Large intestine (tissue), 12 donors: ENCODE measurements at places on chromosomes 1 and 21. TPM values are rescaled to one million over a fixed set of nuclear protein-coding genes. Genes with fewer than 3 reads are reported as not detected.

DNA sequence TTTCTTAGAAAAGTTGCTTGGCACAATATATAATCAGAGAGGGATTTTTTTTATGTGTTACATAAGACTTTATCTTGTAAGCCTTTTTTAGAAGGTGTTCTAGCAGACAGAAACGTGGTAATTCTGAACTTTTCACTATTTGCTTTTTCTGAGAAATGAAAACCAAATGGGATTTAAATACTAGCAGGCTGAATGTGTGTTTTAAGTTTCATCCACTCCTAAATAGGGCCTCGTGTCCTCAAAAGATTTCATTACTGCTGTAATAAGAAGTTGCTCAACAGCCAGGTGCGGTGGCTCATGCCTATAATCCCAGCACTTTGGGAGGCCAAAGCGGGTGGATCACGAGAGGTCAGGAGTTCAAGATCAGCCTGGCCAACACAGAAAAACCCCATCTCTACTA, 44.7 kb upstream of the FMO2 start:
- DNase-seq, result no peak

GRCh38 chr1:88763649-88764406, 79.8 kb downstream of the PKN2 start:
- DNase-seq, result no peak

GRCh38 chr1:207844371-207844770, 66.6 kb downstream of the CD34 start:
- no peak for DNase-seq

- DNase-seq, result peak; percentile 46
These were observed 28.1 kb downstream of the SHISA4 start for GRCh38 chr1:201916649-201917249.

DNA sequence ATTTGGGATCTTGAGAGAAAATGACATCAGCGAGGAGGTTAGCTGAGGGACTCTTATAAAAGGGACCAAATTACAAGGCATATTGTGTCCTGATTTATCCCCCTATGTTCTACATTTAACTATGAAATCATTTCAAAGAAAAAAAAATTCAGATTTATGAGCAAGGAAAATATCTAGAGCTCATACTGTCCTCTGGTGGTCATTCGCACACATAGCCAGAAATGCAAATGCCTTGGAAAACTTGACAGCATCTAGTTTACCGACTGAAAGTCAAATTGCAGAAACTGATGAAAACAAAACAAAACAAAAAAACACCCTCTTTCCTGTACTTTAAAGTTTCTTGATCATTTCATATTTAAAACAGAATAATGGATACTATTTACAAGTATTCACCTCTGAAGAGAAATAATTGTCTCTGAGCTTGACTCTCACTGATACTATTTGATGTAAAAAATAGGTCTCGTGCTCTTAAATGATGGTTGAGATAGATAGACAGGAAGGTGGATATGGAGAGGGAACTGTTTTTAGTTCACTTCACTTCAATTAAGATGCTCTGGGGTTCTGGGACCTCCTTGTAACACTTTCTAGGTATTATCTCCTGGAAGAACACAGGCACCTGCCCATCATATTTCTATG, 253.8 kb downstream of the PCP4 start:
- no peak for DNase-seq

GRCh38 chr1:28091043-28091781, 2.8 kb upstream of the EYA3 start:
- DNase-seq, result peak; percentile 64

DNA sequence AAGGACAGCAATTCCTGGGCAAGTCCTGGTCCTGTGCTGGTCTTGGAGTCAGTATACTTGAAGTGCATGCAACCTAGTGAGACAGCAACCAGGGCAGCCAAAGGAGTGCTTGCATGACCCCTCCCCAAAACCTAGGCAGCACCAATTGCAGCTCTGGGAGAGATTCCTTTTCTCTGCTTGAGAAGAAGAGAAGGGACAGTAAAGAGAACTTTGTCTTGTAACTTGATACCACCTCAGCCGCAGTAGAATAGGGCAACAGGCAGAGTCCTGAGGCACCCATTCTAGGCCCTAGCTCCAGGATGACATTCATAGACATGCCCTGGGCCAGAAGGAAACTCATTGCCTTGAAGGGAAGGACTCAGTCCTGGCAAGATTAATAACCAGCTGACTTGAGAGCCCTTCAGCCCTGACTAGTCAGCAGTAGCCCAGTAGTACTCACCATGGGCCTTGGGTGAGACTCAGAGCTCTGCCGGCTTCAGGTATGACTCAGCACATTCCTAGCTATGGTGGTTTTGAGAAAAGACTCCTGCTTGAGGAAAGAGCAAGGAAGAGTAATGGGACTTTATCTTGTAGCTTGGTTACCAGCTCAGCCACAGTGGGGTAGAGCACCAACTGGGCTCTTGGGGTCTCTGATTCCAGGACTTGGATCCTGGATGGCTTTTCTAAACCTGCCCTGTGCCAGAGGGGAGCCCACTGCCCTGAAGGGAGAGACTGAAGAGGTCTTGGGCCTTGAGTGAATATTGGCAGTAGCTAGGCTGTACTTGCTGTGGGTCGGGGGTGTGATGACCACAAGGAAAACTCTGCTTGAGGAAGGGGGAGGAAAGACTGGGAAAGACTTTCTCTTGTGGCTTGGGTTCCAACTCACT, 51.7 kb upstream of the ACADM start:
- no peak for DNase-seq

DNA sequence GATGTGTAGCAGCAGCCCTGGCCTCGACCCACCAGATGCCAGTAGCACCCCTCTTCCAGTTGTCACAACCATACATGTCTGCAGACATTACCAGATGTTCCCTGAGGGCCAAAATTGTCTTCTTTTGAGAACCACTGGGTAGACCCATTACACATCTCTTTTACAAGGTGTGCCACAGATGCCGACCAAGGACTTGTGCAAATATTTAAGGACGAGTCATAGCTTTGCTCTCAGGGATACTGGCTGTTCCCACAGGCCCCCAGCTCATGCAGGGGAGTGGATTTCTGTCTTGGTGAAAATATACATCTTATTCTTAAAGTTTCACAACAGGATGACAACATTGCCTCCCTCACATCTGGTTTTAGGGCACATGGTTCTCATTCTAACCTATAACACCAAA, 59.4 kb upstream of the ZBTB18 start:
- no peak for DNase-seq

DNA sequence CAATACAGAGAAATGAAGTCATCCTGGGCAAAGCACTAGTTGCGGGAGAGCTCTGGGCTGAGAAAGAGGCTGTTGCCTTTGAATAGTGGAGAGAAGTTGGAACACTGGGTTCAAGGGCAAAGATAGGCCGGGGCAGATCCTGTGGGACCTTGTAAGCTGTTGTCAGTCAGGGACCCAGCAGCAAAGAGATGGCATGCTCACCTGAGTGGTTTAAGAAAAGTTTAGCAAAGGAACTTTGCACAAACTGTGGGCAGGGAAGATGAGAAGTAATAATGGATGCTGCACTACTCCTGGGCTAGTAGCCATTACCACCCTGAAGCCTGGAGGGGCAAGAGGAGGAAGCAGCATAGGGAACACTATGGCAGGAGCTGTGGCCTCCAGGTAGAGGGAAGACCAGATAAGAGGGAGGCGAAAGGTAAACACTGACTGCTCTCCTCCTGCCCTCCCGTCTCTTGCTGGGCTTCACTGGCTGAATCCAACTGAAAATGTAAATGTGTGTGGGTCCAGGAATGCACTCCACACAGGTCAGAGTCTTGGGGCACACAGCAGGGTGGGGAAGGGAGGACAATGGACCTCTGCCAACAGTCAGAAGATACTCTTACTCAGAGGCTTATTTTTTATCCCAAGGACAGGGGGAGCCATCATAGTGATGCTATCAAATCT, 129.2 kb downstream of the PLPP3 start:
- peak; percentile 76 for DNase-seq

GRCh38 chr1:191498318-191498717, 659.9 kb upstream of the RGS18 start:
- no peak for DNase-seq

DNA sequence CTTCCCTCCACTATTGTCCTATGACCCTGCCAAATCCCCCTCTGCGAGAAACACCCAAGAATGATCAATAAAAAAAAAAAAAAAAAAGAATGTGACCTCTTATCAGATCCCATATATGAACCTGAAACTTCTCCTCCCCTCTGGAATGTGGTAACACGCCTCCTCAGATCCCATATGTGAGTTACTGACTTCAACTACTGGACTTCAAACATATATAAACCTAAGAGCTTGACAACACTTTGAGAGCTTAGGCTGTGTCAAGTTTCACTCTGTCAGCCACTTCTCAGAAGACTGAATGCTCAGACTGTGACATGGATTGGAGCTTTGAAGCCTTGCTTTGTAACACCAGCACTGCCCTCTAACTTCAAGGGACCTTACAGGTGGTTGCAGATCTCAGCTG, 148.4 kb downstream of the COP1 start:
- DNase-seq, result peak; percentile 87

DNA sequence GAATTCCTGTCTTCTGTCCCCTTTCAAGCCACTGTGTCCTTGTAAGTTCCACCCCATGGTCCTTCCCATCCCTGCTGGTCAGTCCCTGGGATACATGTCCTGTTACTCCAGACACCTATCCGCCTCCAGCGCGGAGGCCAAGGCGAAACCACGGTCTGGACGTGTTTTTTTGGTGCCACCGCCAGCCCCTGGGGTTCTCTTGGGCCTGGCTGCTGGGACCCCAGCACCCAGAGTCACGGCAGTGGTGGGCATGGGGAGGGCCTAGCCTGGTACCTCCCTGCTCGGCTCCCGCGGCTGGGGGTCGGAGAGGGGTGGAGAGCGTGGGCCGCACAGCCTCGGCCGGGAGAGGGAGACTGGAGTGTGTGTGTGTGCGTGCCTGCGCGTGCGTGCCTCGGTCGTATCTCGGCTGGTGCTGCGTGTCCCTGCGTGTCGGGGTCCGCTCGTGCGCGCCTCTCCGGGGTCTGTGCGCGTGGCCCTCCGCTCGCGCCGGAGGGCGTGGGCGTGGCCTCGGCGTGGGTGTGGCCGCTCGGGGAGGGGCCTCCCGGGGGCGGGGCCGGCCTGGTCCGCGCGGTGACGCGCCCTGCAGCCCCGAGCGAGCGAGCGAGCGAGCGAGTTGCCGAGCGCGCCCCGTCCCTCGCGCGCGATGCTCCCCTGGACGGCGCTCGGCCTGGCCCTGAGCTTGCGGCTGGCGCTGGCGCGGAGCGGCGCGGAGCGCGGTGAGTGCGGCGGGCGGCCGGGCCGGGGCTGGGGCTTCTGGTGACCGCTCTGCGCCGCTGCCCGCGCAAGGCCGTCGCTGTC, at the start of gene VWA1:
TSS of gene VWA1 (plus strand) at position 585 of the 798 bp plus-strand sequence. CDS start at position 644, 59 bp downstream.
- DNase-seq, result peak; percentile 81

DNA sequence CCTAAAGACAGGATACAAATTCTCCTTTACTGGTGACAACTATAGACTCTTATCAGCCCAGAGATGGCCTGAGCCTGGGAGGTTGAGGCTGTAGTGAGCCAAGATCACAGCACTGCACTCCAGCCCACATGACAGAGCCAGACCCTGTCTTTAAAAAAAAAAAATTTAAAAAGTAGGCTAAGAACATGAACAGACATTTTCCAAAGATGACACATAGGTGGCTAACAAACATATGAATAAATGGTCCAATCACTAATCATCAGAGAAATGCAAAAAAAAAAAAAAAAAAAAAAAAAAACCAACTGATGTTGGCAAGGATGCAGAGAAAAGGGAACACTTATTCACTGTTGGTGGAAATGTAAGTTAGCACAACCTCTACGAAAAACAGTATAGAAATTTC, 65.0 kb downstream of the TOR3A start:
- no peak for DNase-seq

DNA sequence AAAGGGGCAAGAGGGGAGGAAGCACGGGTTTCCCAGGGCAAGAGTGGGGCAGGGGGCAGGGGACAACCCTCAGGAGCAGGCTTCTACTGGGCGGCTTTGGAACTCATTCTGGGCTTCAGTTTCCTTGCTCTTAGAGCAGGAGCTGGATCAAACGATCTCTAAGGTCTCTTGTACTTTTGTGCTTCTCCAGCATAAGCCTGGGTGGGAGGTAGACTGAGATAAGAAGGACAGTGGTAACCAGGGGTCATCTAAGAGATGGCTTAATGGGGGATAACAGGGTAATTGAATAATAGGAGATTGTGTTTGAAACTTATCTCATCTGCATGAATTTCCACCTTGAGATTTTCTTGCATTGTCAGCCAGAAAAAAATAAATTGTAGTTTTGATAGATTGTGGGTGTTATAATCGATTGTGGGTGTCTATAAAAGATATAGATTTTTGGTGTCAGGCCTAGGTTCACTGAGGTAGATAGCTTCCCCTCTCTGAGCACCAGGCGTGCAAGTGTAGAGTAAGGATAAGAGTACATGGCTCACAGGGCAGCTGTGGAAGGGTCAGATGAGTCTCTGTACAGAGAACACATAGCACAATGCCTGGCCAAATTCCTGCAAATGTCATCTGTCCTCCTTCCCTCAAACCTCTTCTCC, 68.0 kb downstream of the CD58 start:
- no peak for DNase-seq

- DNase-seq, result no peak
These were observed 31.7 kb downstream of the SLC19A1 start for GRCh38 chr21:45510466-45510955.

DNA sequence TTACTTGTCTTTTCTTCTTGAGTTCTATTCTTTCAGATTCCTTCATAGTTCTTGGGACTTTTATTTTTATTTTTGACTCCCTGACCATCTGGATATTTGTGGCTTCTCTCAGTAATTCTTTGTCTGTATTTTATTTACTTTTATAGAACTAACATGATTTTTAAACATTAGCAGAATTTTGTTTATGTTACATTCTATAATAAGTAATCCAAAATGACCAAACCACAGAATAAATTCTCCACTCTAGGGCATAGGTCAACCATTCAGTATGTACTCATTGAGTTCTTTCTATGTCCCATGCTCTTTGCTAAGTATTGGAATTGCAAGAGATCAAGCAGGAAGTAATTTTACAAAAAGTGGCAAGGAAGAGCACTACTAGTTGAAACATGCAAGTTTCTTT, 969.0 kb downstream of the TTLL7 start:
- no peak for DNase-seq

- DNase-seq, result no peak
These were observed 306 bp upstream of the SH3D21 start for GRCh38 chr1:36305915-36306209.

- DNase-seq, result no peak
These were observed 76.2 kb upstream of the B3GALT2 start for GRCh38 chr1:193262661-193263060.

GRCh38 chr1:40381268-40382107, 8.0 kb downstream of the SMAP2 start:
- peak; percentile 26 for DNase-seq

DNA sequence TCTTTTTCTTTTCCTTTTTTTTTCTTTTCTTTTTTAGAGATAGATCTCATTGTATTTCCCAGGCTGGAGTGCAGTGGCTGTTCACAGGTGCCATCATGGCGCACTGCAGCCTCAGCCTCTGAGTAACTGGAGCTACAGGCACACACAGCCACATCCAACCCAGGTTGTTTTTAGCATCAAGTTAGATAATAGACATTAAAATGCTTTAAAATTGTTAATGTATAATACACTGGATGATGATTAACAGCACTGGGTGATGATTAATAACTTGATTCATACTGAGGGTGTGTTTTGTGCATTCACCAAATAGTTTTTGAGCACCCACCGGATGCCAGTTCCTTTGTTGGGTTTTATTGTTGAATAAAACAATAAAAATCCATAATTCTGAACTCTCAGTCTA, 75.2 kb downstream of the BEND5 start:
- DNase-seq, result no peak

Gene FCAMR
- 5.3 TPM for polyA plus RNA-seq

Gene IL20
- polyA plus RNA-seq, result 0.06 TPM

Gene CHIA
- polyA plus RNA-seq, result not detected

Gene KCNN3
- polyA plus RNA-seq, result 4.7 TPM

Gene OR2T29
- polyA plus RNA-seq, result not detected

Gene TESK2
- polyA plus RNA-seq, result 12.8 TPM

Gene FOXD2
- polyA plus RNA-seq, result 1.6 TPM

Gene KRTAP19-5
- polyA plus RNA-seq, result not detected

Gene SORT1
- polyA plus RNA-seq, result 41.7 TPM

Gene PPIAL4G
- 0.04 TPM for polyA plus RNA-seq

Gene MTMR11
- polyA plus RNA-seq, result 170 TPM
